Left hindlimb (tissue), 1 donor: ENCODE measurements at places on chromosomes 3 and 15.

- no peak for DNase-seq
These were observed 14.6 kb upstream of the PLA2G4E start for GRCh38 chr15:42035435-42035761.

GRCh38 chr15:39215015-39215414, 365.9 kb upstream of the THBS1 start:
- DNase-seq: no peak

DNA sequence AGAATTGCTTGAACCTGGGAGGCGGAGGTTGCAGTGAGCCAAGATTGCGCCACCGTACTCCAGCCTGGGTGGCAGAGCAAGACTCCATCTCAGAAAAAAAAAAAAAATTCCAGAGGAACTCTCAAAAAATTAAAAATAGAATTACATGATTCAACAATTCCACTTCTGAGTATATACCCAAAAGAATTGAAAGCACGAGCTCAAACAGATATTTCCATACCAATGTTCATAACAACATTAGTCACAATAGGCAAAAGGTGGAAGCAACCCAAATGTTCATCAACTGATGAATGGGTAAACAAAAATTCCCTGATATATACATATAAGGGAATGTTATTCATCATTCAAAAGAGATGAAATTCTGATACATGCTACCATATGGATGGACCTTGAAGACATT, 16.9 kb upstream of the MORF4L1 start:
- no peak for DNase-seq

- no peak for DNase-seq
These were observed 105.7 kb downstream of the LRRC49 start for GRCh38 chr15:70998319-70998718.

DNA sequence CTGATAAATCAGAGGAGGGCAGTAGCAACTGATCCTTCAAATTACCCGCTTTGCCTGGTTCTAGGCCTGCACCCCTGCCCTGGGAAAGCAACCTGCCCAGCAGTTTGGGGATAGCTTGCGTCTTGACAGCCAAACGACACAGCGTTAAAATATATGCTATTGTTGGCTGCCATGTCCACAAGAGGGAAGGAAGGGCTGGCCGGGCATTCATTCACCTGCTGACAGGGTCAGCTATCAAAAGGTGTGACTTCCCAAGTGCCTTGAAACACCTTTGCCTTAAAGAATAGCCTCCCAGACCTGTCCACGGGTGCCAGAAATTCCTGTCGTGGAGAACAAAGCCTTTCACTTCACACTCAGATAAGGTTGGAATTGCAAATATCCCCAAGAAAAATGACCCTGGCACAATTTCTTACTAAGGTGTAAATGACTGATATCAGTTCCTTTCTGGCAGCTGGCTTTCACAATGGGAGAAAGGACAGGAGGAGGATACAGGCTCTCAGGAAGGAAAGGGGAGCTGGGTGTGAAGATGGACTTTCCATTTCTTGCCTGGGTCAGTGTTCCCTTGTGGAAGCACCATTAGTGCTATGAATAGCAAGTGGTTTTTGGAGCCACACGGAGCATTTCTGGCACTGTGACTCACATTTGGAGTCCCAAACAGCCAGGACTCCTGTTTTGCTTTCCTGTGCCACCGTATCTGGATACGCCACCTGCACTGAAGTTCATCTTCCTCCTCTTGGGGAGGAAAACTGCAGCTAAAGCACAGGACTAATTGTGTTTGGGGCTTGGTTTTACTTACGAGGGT, 19.2 kb downstream of the ALDH1A3 start:
- DNase-seq: no peak
